ENCODE measurements at places on chromosomes 6 and 20.

DNA sequence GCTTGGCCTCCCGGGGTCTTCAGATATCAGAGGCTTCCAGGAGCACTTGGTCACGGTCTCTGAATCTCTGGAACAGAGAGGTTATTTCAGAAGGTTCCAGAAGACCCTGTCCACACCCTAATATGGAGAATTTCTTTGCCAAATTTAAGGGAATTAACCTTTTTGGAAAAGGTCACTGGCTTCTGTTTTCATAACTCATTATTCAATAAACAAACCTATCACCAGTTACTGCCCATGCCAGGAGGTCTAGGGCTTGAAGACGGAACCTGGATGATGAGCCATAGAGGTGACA is 507 bp upstream of the CST4 start:
- DNase-seq: no peak

GRCh38 chr6:90229331-90230010 is 67.2 kb downstream of the BACH2 start:
- no peak for DNase-seq

DNA sequence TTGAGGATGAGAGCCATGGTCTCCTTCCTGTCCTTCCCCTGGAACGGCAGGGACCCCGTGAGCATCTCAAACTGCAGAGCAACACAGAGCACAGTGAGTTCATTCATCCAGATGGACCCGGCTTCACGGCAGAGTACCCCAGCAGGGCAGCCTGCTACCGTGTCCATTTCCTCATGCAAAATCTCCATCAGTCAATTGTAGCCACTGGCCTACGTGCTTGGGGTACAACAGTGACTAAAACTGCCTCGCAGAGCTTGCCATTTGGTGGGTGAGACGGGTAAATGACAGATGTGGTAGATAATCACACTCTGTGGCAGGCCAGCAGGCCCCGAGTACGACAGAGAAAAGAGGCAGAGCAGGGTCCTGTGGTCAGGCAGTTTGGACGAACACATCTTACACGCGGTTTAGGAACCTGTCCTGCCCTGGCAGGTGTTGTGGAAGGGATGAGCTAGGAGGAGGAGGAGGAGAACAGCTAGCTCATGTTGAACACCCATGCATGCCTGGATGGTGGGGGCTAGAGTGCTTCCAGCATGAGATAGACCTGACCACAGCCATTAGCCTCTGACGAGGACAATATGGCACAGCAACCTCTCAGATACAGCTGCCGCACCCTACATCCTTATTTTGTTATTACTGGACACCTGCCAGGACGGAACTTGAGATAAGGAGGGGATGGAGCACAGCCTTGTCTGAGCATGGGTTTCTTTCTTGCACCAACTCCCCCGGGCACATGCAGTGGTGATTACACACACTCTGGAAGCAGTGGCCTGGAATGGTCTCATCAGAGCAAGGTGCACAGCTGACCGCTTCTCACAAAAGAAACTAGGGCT is 95.6 kb downstream of the RAMACL start:
- no peak for DNase-seq

- no peak for DNase-seq
These were observed 90.2 kb downstream of the PRKN start for GRCh38 chr6:162637317-162637716.

DNA sequence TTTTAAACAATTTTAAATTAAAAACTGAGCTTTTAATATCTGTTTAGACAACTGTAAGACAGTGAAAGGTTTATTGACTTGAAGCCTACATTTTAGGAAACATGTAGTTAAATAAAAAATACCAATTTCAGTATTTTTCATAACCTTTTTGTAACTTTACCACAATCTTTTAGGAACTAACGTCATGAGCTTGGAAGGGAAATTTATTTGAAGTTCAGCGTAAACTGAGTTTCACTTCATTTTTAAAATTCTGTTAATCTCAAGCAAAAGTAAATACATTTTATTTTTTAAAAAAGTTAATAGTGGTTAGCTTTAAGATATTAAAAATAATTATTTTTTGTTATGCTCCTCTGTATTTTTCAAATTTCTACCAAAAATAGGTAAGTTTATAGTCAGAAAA is 5.5 kb downstream of the CST7 start:
- DNase-seq: no peak

DNA sequence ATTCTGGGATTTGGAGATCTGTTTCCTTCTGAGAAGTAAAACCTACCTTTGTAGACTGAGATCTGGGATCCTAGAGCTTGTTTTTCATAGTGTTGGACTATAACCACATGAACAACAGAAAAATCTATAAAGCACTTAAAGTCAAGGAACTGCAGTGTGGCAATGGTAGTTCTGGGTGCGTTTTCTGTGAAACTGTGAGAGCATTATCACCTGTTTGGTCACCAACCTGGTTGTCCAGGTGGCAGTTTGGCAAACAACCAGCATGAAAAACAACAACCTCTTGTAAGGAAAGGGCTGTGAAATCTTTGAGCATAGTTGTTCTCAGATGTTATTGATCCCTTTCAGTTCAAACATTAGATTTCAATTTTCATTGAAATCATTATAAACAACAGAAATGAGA is 215.8 kb upstream of the CITED2 start:
- DNase-seq: no peak

DNA sequence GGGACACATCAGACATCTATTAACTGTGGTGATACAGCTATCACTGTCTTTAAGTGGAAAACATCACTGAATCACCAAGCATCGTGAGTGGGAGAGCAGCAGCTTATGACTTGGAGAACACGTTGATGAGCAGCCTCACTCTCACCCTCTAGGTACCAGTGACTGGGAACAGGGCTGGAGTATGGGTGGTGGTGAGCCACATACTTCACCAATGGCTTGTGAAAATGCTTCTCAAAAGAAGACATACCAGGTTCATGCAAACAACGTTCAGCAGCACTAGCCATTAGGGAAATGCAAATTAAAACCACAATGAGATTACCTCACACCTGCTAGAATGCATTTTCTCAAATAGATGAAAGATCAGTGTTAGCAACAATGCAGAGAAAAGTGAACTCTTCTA is 25.3 kb downstream of the SNX5 start:
- DNase-seq: no peak

- no peak for DNase-seq
These were observed 172.9 kb upstream of the UST start for GRCh38 chr6:148573922-148574321.

GRCh38 chr20:32195581-32195980 is 12.0 kb downstream of the PLAGL2 start:
- no peak for DNase-seq

GRCh38 chr6:7463785-7464184 is 74.2 kb downstream of the RIOK1 start:
- DNase-seq: no peak

DNA sequence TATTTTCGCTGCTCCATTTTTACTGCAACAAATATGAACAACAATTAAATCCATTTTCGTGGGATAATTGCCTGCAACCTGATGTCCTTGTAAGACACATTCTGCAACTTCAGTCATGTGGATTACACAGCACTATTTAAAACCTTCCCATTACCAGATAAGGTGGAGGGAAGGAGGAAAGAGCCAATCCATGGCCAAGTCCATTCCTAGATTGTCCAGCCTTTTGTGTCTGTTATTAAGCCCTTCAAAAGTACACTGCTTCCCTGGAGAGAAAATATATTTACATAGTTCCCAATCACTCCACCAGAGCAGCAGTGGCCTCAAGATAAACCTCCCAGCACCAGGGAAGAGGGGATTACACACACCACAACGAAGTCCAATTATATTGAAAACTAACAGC is 347.9 kb downstream of the CDH26 start:
- no peak for DNase-seq

- DNase-seq: no peak
These were observed 11.2 kb downstream of the RBM39 start for GRCh38 chr20:35730583-35731468.

DNA sequence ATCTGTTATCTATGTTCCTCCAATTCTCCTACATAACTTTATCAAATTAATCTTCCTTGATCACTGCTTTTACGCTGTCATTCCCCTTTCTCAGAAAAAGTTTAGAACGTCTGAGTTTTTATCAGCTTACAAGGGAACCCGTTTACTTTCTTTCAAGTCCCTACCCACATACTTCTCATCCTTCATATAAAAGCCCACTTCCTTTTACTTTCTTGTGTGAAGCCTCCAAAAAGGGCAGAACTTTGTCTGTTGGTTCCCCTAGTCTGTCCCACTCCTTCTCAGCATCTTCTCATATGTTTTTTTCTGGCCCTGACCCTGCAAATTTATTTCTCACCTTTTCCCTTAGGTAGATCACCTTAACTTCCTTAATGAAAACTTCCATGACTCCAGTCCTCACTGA is 106.1 kb downstream of the TFAP2B start:
- no peak for DNase-seq

GRCh38 chr6:144149894-144150709 is at the start of gene STX11:
TSS of gene STX11 (plus strand) at chr6:144150517. CDS start at chr6:144186628, 36,111 bp downstream.
- peak; percentile 79 for DNase-seq

- no peak for DNase-seq
These were observed 173.6 kb upstream of the MCHR2 start for GRCh38 chr6:100167585-100167984.

- no peak for DNase-seq
These were observed 111.3 kb downstream of the LY86 start for GRCh38 chr6:6699741-6700367.

DNA sequence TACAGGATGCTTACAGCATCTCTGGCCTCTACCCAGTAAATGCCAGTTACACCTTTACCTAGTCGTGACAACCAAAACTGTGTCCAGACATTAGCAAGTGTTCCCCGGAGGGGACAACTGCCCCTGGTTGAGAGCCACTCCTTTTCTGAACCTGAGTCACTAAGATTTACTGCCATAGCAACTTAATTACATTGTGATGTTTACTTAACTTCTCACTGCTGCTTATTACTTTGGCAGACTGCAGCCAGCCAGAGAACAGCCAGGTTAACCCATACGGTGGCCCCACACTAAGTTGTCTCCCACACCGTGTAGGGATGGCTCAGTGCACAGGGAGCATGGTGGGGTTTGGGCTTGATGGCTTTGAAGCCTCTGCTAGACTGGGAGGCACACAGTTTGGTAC is 204.7 kb upstream of the SULF2 start:
- DNase-seq: no peak

Measured in activated CD4-positive, alpha-beta T cell treated with anti-CD3 and anti-CD28 coated beads for 4 hours (primary cell).